ENCODE measurements at places on chromosomes 12 and 14. TPM values are rescaled to one million over a fixed set of nuclear protein-coding genes. Genes with fewer than 3 reads are reported as not detected.

GRCh38 chr12:92408072-92408900 lies 262.6 kb upstream of the BTG1 start:
- no peak overlapping the region for H3K4me3 ChIP-seq
- H3K27me3 ChIP-seq, result no peaks in the 10 kb centered on the region
- H3K4me1 ChIP-seq, result no peaks in the 10 kb centered on the region

DNA sequence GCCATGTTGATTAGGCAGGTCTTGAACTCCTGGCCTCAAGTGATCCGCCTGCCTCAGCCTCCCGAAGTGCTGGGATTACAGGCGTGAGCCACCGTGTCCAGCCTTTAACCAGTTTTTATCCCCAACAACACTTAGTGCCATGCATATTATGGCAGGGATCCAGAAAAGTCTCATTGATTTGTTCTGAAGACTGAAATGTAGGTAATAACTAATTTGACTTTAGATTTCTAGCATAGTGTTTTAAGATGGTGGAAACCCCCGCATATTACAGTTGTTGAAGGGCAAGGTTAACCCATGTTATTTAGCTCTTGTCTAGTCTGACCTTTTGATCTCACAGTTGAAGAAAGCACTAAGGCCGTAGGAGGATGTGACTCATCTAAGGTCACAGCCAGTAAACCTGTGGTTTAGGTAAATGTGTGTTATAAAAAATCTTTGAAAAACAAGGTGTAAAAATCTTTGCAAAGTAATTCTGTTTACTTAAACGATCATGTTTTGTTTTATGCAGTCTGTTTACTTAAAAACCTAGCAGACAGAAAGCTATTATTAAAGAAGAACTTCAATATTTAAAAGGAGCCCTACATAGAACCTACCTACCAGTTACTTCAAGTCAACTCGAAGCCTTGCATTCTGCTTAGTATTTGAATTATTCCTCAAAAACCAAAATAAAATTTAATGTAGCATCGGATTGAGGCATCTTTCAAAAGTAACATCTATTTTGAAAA lies 24.8 kb downstream of the BICDL1 start:
- peak; percentile 12 for DNase-seq
- no peaks in the 10 kb centered on the region for H3K27me3 ChIP-seq
- H3K4me3 ChIP-seq, result no peak overlapping the region
- peaks cover 4% of the 10 kb centered on the region for H3K36me3 ChIP-seq
- peaks cover 30% of the 10 kb centered on the region for H3K4me1 ChIP-seq

Gene ADAM21
- 0.17 TPM for total RNA-seq

Gene SPX
- total RNA-seq, result not detected

DNA sequence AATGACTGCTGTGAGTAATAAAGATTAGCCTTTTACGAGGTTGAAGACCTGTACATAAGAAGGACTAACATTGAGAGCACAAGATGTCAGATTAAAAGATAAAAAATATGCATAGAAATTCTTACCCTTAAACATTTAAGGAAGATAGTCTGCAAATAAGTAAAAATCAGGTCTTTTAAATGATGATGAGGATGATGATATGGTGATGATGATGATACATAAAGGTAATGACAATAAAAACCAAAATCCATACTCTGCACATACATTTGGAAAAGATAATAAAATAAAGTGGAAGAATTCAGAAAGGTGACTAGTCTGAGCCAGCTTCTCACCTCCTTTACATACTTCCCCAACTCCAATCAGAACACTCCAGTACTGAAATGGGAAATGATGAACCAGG lies 124.5 kb downstream of the PTCSC3 start:
- H3K4me1 ChIP-seq, result peaks cover 4% of the 10 kb centered on the region
- no peak overlapping the region for H3K4me3 ChIP-seq
- peaks cover 5% of the 10 kb centered on the region for H3K27me3 ChIP-seq
- no peak overlapping the region for H3K27ac ChIP-seq

DNA sequence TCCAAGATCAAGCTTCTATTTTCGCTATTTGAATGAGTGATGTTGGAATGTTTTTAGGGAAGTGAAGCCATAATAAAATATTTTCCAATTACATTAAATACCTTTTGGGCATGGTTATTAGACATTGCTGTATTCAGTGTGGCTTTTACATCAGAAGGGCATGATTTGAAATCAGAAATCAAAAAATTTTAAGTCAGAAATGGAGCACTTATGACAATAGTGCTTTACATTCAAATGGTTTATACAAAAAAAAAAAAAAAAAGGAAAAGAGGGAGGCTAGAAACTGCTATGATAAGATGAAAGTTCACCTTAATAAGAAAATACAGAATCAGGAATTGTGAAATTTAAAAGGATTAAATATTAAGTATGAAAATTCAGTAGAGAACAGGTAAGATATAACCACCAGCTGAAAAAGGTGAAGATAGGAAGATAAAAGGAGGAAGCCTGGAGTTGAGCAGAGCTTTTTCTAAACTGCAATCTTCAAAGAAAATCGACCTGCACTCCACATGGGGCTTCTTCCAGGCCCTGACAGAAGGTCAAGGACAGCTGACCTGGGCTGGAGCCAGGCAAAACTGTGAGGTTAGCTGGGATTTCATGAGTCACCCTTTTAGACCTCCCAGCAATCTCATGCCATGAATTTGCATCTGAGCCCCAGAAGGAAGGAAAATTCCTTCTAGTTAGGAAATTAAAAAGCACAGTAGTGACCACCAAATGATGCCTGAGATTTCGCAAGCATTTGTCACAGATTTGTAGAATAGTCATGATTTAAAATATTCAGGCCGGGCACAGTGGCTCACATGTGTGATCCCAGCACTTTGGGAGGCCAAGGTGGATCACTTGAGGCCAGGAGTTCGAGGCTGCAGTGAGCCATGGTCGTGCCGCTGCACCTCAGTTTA lies 23.4 kb upstream of the BMP4 start:
- H3K36me3 ChIP-seq, result no peaks in the 10 kb centered on the region
- H3K27ac ChIP-seq, result no peak overlapping the region
- H3K4me1 ChIP-seq, result no peaks in the 10 kb centered on the region
- no peaks in the 10 kb centered on the region for H3K27me3 ChIP-seq
- H3K4me3 ChIP-seq, result no peak overlapping the region

Gene TMEM229B
- 0.76 TPM for total RNA-seq

- no peak overlapping the region for H3K27ac ChIP-seq
- H3K4me1 ChIP-seq, result peaks cover 9% of the 10 kb centered on the region
- peaks cover 10% of the 10 kb centered on the region for H3K36me3 ChIP-seq
- H3K4me3 ChIP-seq, result no peak overlapping the region
- H3K27me3 ChIP-seq, result no peaks in the 10 kb centered on the region
- no peak for DNase-seq
These were observed 24.7 kb downstream of the BTBD6 start for GRCh38 chr14:105273062-105273461.

Gene TEX52
- total RNA-seq, result not detected

DNA sequence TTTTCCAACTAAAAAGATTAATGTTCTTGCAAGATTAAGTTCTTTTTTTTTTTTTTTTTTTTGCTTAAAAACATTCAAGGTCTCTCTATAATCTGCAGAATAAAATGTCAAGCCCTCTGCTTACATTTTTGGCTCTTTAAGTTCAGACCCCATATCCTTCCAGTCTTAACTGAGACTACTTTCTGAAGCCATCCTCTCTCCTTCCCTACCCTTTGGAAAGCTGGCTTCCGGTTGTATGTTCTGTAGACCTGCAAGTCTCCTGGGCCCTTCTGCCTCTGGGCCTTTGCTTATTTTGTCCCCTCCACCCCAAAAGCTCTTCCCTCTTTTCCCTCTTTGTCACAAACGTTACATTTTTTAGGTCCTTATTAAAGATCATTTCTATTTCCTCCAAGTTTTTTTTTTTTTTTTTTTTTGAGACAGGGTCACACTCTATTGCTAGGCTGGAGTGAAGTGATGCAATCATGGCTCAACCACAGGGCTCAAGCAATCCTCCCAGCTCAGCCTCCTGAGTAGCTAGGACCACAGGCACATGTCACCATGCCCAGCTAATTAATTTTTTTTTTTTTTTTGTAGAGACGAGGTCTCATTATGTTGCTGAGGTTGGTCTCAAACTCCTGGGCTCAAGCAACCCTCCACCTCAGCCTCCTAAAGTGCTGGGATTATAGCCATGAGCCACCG lies 46.5 kb downstream of the PTPRB start:
- peak overlapping the region; percentile 20 for H3K27ac ChIP-seq
- peaks cover 45% of the 10 kb centered on the region for H3K36me3 ChIP-seq
- no peaks in the 10 kb centered on the region for H3K27me3 ChIP-seq
- DNase-seq, result no peak
- no peak overlapping the region for H3K4me3 ChIP-seq
- H3K4me1 ChIP-seq, result peaks cover 18% of the 10 kb centered on the region

- no peak overlapping the region for H3K27ac ChIP-seq
- H3K4me1 ChIP-seq, result peaks cover 27% of the 10 kb centered on the region
- no peaks in the 10 kb centered on the region for H3K36me3 ChIP-seq
- no peaks in the 10 kb centered on the region for H3K27me3 ChIP-seq
These were observed 4.8 kb downstream of the EPYC start for GRCh38 chr12:90999966-91000365.

Gene BAZ1A
- total RNA-seq, result 35.7 TPM

DNA sequence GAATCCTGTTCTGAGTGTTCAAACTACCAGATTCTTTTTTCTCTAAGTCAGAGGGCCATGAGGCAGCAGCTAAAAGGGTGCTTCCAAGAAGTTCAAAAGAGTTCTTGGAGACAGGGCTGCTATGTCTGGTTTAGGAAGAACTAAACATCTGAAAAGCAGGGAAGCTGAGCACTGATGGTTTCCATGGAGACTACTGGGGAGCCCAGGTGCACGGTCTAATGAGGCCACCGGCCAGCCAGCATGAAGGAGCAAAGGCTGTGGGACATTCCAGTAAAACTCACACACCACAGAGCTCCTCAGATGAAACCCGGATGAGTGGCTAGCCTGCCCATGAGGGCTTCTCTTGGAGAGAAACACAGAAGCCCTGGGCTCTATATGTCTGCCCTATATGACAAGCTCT lies 97.3 kb downstream of the KCNK10 start:
- DNase-seq, result no peak
- H3K27me3 ChIP-seq, result peaks cover 13% of the 10 kb centered on the region
- H3K36me3 ChIP-seq, result no peaks in the 10 kb centered on the region
- no peak overlapping the region for H3K27ac ChIP-seq

DNA sequence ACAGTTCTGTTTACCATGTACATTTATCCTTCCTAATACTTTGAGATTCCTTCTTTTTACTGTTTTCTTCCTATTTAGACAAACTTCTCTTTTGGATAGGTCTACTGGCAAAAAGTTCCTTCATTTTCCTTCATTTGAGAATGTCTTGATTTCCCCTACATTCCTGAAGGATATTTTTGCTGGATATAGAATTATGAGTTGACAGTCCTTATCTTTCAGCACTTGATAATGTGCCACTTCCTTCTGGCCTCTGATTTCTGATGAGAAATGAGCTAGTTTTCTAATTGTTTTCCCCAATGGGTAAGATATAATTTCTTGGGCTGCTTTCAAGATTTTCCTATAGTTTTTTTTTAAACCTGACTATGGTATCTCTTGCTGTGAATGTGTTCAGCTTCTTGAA lies 75.6 kb downstream of the CEP83 start:
- H3K36me3 ChIP-seq, result no peaks in the 10 kb centered on the region
- H3K4me3 ChIP-seq, result no peak overlapping the region
- H3K27ac ChIP-seq, result no peak overlapping the region
- DNase-seq, result no peak

GRCh38 chr14:84064316-84065125 lies 1465.4 kb upstream of the FLRT2 start:
- no peak overlapping the region for H3K4me3 ChIP-seq
- H3K27ac ChIP-seq, result no peak overlapping the region
- H3K27me3 ChIP-seq, result no peaks in the 10 kb centered on the region

GRCh38 chr14:61077951-61078720 lies 97.1 kb downstream of the SLC38A6 start:
- no peak overlapping the region for H3K4me3 ChIP-seq
- H3K27ac ChIP-seq, result no peak overlapping the region
- peaks cover 16% of the 10 kb centered on the region for H3K36me3 ChIP-seq
- H3K27me3 ChIP-seq, result no peaks in the 10 kb centered on the region
- no peak for DNase-seq
- peaks cover 7% of the 10 kb centered on the region for H3K4me1 ChIP-seq

GRCh38 chr12:27555925-27556778 lies 32.1 kb downstream of the PPFIBP1 start:
- H3K4me1 ChIP-seq, result peaks cover 23% of the 10 kb centered on the region
- H3K36me3 ChIP-seq, result no peaks in the 10 kb centered on the region
- DNase-seq, result no peak
- no peak overlapping the region for H3K27ac ChIP-seq
- no peaks in the 10 kb centered on the region for H3K27me3 ChIP-seq

DNA sequence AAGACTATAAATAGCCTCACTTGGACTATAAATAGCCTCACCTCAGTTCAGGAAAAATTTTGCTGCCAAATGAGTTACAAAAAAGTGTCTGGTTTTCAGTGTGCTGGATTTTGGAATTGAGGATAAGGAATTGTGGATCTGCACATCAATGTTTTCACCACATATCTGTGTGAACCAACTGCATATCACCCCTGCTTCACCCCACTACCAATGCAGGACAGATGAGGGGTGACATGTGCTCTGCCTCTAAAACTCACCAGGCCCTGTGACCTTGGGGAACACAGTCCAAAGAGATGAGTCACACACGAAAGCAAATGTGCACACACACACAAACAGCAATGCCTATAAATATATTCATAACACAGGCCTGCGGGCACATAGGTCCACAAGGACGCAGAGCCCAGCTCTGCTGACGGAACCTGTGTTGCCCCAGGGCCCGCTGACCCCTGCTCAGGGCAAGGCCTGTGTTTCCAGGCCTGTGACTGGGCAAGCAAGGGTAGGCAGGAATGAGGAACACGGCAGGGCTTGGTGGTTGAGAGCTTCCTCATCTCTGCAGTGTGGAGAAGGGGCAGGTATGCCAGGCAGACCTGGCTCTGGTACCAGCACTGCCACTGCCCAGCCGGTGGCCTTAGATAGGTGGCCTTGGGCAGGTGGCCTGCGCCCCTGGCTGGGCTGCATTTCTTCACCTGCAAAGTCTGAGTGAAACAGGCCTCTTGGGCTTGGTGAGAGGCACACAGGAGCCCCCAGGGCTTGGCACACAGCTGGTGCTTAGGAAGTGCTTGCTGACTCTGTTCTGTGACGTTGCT lies 82.4 kb downstream of the ARL6IP4 start:
- H3K4me1 ChIP-seq, result peaks cover 17% of the 10 kb centered on the region
- DNase-seq, result peak; percentile 41
- H3K36me3 ChIP-seq, result no peaks in the 10 kb centered on the region
- no peaks in the 10 kb centered on the region for H3K27me3 ChIP-seq
- no peak overlapping the region for H3K27ac ChIP-seq
- peak overlapping the region; percentile 7 for H3K4me3 ChIP-seq

DNA sequence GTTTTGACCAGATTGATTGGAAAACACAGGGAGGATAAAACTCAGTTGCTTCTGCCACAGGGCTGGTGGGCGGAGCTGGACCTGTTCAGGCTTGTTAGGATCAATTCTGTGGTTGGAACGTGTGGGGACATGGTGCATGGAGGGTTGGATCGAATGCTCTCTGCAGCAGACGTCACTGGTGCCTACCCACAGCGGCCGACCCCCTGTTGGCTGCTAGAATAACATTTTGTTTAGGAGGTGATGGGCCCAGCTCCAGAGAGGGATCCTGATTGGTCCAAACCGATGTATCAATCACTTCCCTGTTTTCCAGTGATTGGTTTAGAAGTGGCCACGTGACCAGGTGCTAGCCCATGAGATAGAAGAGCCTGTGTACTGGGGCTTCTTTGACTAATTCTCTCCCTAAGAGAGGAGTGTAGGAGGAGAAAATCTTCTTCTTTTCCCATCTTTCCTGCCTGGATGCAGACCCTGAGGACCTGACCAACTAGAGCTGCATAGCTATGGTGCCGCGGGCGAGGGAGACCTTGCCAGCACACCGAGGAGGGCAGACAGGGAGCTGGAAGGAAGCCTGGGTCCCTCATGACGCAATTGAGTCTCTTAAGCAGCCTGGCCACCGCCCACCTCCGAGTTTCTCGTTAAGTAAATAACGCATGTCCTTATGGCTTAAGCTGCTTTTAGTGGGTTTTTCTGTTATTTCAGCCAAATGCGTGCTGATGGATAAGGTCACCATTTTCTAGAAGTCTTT lies 163.5 kb downstream of the AACS start:
- H3K36me3 ChIP-seq, result no peaks in the 10 kb centered on the region
- no peak for DNase-seq
- no peak overlapping the region for H3K27ac ChIP-seq
- no peak overlapping the region for H3K4me3 ChIP-seq
- H3K4me1 ChIP-seq, result no peaks in the 10 kb centered on the region

All from Calu3 (cell line).